Right ventricle myocardium inferior (tissue), 1 donor: ENCODE measurements at places on chromosomes 3 and 15.

- no peak for DNase-seq
Observed at GRCh38 chr3:13023971-13024764, 49.1 kb downstream of the IQSEC1 start.

DNA sequence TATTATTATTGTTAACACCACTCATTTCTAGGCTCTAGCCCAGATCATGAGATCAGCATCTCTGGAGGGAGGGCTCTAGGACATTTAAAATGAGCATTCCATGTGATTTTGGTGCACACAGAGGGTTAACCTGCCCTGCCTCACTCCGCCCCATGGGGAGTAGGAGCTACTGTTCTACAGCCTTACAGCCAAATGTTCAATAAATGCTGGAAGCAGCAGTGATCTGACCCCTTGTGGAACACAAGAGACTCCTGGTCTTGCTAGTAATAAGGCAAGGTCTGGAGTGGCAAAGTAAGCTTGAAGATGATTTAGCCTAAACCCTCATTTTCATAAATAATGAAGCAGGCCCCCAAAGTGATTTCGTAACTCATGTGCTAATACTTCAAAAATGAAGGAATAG is 166.4 kb upstream of the EOMES start:
- no peak for DNase-seq

- no peak for DNase-seq
Observed at GRCh38 chr15:64163659-64164362, 989 bp upstream of the PPIB start.

- DNase-seq: no peak
Observed at GRCh38 chr3:136778865-136779264, 26.7 kb upstream of the STAG1 start.

DNA sequence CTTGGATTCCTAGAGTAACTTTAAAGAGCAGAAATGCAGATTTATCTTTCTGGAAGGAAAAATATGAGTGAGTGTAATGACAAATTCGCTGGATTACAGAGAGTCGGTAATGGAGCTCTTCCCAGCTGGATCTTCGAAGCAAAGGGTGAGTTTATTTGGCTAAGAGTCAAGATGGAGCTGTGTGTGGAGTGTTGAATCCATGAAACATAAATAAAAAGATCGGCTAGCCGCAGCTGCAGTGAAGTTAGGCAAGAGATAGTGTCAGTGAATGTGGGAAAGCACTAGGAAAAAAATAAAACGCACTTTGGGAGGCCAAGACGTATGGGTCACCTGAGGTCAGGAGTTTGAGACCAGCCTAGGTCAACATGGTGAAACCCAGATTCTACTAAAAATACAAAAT is 10.3 kb downstream of the NAALADL2 start:
- no peak for DNase-seq

DNA sequence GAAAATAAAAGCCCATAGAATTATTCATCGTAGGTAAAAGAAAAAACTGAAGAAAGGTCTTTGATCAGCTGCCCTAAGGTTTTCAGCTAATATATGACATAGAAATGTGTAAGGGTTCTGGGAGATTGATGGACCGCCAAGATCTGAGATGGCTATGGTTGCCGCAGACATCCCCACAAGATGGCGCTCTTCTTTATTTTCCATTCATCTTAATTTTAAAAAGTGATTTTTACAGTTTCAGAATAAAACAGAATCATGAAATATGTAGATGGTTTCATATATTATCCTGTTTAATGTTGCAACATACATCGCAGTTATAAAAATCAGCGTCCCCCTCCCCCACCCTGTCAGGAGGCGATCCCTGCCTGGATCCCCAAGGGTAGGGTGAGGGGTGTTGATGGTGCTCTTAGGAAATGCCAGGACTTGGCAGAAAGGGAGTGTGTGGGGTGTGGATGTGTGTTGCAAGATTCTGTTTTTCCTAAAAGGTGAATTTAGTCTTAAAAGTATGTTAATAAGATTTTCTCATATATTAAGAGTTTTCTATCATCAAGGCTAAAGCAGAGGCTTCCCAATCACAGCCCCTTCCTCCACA is 68.8 kb downstream of the ANXA2 start:
- DNase-seq: no peak

DNA sequence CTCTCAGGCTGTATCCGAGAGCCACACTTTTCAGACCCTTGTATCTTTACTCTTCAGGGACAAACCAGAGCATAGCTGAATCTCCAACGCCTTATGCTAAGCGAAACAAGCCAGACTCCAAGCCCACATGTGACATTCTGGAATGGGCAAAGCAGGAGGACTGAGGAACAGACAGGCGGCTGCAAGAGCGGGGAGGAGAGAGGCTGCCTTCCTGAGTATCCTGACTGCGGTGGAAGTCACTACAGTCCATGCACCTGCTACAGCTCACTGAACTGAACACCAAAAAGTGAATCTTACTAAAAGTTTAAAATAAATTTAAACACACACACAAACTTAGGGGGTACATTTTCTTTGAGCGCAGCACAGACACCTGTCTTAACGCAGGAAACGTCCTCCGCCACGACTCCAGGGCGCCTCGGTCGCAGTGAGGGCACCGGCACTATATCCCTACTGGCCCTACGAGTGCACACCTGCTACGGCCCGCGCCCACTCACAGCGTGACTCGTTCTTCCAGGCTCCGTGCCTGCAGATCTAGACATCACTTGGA is 1.4 kb downstream of the CYFIP1 start:
- no peak for DNase-seq

GRCh38 chr3:134624537-134625287 is 26.1 kb downstream of the KY start:
- DNase-seq: no peak

DNA sequence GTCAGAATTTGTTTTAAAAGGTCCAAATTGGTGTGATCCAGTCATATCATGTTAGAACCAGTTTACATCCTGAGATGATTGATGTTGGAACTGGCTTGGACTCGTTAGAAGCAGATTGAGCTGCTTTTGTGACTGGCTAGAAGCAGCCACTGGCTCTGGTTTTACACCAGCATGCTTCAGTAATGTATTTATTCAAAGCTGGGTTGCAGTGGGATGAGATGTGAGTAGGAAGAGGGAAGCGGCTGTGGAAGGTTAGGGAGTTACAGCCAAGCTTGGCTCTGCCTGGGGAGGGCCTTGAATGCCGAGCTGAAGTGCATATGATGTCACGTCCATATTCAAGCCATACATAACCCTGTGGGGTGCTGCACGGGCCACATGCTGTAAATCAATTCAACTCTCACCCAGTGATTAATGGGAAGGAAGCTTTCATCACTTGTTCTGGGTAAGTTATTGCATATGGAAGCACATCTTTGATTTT is 104.0 kb upstream of the SMAD3 start:
- no peak for DNase-seq

GRCh38 chr15:84103345-84103744 is 132.2 kb upstream of the GOLGA6L4 start:
- no peak for DNase-seq

DNA sequence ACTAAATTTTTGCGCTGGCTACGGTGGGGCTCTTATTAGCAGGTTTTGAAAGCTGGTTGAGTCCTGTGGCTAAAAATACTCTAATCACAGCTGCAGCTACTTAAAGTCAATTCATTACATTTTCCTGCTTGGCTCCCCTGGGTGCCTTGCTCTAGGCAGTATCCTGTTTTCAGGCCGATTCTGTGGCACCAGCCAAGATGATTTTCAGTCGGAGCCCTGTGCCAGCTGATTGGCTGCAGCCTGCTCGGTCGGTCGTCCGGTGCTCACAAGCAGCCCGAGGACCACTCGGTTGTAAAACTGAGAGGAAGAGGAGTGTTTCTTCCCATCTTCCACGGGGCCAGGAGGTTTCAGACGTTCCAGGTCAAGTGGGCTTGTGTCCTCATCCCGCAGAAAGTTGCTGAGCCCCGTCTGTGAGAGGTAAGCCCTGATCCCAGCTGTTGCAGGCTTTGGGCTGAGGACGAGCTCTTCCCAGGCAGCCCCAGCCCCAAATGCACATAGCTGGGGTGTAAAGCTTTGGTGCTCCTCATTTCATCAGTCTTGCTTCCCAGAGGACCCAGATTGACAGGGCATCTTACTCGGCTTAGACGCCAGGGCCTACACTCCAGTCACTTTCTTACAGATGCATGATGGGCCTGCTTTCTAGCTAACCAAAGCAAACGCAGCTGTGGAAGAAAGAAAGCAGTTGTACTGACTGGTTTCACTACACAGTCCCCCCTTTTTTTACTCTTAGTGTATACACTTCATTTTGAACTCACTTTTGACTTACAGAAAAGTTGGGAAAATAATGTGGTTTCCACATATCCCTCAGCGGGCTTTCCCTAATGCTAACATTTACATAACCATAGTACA is 15.9 kb downstream of the LYSMD4 start:
- no peak for DNase-seq

GRCh38 chr15:40333922-40334492 is 6.7 kb downstream of the CCDC9B start:
- peak; percentile 91 for DNase-seq

GRCh38 chr3:144289057-144289456 is 317.4 kb downstream of the DIPK2A start:
- no peak for DNase-seq

- DNase-seq: no peak
Observed at GRCh38 chr15:88020806-88021205, 235.7 kb downstream of the NTRK3 start.

- DNase-seq: no peak
Observed at GRCh38 chr3:56725175-56725574, 42.1 kb upstream of the TASOR start.

GRCh38 chr15:61382927-61383326 is 153.8 kb upstream of the RORA start:
- DNase-seq: no peak

GRCh38 chr3:44419116-44419922 is 58.2 kb downstream of the ZNF445 start:
- DNase-seq: no peak

DNA sequence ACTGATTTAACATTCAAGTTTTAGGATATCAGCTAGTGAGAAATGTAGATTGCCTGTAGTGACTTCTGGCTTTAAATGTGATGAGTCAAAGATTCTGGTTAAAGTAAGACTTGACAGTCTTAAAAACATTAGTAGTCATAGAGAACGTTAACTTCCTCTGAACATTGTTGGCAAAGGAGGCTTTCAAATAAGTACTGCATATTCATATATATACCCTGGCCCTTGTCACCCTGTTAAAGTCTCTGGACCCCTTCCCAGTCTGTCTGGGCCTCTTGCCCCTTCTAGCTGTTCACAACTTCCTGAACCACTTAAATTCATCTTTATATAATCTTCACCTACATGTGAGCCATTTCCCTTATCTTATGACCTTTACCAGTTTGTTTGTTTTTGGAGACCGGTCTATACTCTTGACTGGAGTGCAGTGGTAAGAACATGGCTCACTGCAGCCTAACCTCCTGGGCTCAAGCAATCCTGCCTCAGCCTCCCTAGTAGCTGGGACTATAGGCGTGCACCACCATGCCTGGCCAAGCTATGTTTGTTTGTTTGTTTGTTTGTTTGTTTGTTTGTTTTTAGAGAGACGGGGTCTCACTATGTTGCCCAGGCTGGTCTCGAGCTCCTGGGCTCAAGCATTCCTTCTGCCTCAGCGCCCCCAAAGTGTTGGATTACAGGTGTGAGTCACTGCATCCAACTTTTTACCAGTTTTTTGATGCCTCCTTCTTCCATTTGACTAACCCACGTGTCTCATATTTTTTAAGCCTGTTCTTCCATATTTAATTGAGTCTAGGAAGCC is 64.4 kb upstream of the CRTC3 start:
- no peak for DNase-seq

DNA sequence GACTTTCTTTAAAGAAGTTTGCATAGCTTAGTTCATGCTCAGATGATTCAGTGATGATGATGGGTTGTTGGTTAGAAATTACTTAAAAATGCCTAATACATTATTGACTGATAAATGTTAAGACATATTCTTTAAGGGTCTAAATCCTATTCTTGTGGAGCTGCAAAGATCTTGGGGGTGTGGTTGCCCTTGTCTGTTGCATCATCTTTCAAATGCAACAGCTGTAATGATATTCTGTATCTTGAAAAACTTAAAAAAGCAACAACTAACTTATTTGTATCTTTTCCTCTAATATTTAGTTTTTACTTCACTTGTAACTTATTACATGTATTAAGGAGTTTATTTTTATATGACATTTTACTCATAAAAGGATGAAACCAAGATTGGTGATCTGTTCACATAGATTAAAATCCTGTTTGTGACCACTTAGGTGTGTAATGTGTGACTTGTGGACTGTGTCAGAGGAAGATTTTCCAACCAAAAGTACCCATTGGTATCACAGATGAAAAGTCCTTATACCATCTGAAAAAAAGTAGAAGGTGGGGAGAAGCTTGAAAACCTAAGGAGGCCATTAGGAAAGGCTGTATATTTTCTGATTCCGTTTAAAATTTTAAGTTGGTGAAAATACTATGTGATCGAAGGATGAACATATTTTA is 142.8 kb downstream of the IGF1R start:
- DNase-seq: no peak

- no peak for DNase-seq
Observed at GRCh38 chr3:150203273-150203672, 204.8 kb upstream of the TSC22D2 start.

- DNase-seq: no peak
Observed at GRCh38 chr3:127150513-127151250, 42.2 kb upstream of the PRR23E start.
